ENCODE measurements at places on chromosomes 16 and 17.

- no peak for DNase-seq
Measured at GRCh38 chr17:58382108-58382871, 30.3 kb upstream of the SUPT4H1 start.

GRCh38 chr17:58402679-58403078, 14.7 kb downstream of the RNF43 start:
- peak; percentile 66 for DNase-seq

DNA sequence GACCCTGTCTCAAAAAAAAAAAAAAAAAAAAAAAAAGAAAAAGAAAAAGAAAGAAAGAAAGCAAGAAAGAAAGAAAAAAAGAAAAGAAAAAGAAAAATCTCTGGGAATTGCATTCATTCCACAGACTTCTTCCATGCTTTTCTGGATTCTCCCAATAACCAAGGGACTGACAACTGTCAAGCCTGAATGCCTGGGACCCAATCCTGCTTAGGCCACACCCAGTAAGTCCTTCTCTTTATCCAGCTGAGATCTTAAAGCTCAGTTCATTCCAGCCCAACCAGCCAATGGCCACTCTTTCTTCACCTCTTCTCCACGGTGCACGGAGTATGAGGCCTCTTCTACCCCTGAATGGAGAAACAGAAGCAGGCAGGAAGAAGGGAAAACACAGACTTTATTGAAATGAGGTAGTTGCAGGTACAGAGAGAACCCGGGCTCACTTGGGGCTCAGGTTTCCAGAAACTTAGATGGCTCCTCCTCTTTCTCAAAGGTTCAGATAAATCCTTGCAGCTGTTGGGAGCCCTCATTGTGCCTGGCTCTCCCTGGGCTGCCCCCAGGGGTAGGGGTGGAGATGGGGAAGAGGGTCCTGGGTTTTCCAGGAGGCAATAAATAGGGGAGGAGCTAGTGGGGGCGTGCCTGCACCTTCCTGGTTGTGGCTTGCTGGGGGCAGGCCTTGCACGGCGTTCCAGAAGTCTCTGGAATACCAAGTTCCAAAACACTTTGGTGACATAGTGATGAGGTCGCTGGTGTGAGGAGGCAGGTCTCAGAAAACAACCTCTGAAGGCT, 2.5 kb downstream of the HOXB1 start:
- no peak for DNase-seq

- no peak for DNase-seq
Measured at GRCh38 chr17:80704894-80705293, 160.3 kb downstream of the RPTOR start.

GRCh38 chr17:65029605-65030336, 26.8 kb downstream of the GNA13 start:
- DNase-seq = no peak

DNA sequence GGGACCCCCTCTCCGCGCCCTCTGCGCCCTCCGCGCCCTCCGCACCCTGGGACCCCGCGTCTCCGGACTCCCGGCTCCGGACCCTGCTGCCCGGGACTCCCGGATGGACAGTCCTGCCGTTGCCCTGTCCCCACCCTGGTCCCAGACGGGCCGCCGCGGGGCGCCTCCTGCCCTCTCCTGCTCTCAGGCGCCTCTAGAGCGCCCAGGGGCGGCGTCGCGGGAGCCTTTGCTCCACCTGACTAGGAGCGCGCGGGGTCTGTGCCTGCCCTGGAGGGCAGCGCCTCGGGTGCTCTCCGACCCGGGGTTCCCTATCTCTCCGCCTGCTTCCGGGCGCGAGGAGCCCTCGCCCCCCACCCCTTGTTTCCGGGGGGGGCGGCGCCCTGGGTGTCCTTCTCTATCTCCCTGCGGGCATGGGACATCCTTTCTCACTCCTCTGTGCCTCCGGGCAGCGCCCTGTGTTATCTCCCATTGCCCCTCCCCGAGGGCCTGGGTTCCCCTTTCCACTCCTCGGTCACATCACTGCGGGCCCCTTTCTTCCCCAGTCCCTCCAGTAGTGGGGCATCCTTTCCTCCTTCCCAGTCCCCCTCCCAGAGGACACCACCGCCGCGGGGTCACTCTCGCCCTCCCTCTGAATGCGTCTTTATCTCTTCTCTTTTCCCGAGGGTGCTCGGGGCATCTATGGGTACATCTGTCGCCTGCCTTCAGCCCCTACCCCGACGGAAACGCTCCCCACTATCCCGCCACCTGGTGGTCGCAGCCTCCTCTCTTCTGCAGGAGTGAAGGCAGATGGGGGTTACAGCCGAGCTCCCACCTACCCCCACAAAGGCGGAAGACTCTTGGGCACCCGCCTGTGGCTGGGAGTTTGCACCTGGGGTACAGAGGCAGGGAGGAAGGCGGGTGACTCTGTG, 875 bp downstream of the PRKCB start:
- DNase-seq = no peak

- DNase-seq = no peak
Measured at GRCh38 chr17:50677851-50678375, 29.8 kb downstream of the ANKRD40 start.

- DNase-seq = no peak
Measured at GRCh38 chr16:27407133-27407532, 5.2 kb downstream of the IL21R start.

DNA sequence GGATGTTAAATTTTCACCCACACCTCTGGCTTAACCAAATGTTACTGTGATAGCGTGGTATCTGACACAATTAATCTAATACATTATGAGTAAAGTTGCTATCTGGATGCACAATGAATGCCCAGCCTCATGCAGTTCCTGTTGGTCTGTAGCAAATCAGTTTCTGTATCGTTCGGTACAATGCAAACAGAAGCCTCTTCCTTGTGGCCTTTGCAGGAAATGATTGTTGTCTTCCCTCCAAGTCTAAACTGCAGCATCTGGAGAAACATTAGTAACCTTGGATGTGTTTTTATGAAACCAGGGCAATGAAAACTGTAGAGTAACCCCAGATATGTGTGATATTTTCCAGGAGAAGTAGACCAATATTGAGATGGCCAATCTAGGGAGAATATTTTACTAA, 46.8 kb downstream of the CYB561 start:
- peak; percentile 77 for DNase-seq

DNA sequence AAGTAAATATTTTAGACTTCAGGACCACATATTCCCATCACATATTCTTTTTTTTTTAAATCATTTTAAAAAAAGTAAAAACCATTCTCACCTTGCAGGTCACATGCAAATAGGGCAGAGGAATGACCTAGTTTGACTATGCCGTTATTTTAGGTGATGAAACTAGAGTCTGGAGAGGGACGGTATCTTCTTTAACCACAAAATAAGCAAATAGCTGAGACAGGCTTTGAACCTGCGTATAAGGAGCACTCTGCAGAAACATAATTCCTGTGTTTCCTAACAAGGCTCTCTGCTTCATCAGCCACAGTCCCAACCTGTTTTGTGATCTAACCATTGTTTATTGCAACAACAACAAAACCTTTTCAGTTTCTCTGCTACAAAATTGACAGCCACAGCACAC, 121.5 kb downstream of the PCTP start:
- no peak for DNase-seq

- DNase-seq = peak; percentile 41
Measured at GRCh38 chr16:2497116-2497630, 16.6 kb upstream of the ATP6V0C start.

DNA sequence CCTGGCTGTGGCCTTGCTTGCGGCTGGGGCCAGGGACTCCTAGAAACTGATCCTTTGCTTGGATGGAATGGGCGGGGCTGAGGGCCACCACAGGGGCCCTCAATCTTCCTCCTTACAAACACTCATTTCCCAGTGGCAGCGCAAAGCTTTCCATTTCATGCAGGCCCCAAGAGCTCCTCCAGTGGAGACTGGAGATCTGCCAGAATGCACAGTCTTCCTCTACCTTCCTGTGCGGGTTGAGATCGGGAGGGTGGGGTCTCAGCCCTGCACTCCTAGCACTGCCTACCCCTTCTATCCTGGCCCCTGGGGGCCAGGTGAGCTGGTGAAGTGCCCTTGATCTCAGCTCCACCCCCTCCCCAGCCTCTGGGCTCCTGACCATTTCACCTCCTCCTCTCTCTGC, 1.7 kb downstream of the NRN1L start:
- DNase-seq = no peak

DNA sequence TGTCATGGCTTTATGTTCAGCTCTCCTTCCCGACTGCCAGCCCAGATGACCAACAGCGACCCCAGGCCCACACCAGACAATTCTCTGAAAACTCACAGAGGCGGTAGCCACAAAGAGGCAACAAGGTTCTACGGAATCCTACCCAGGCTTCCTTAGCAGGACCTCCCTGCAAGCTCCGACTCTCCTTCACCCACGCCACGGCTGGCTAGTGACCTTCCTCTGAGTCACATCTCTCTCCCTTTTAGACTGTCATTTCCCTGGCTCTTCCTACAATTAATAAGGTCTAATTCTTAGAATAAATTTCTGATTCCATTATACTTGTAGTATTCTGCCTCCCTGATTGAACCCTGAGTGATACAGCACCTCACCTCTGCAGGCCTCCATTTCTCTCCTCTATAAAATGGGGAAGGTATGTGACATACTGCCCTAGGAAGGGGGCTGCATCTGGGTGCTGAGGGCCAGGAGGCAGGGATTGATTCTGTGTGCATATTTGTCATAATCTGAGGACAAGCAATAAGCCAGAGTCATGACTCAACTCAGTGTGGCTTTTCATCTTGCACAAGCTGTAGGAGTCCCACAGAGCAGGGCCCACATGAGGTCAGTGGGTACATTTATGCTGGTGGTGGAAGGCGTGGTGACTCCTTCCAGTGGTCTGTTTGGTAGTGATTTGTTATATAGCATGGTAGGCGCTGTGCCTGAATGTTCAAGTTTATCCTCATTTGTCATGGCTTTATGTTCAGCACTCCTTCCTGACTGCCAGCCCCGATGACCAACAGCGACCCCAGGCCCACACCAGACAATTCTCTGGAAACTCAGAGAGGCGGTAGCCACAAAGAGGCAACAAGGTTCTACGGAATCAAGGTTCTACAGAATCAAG, 46.2 kb downstream of the SMPD3 start:
- peak; percentile 9 for DNase-seq

- no peak for DNase-seq
Measured at GRCh38 chr17:17325228-17325627, 22.1 kb downstream of the NT5M start.

DNA sequence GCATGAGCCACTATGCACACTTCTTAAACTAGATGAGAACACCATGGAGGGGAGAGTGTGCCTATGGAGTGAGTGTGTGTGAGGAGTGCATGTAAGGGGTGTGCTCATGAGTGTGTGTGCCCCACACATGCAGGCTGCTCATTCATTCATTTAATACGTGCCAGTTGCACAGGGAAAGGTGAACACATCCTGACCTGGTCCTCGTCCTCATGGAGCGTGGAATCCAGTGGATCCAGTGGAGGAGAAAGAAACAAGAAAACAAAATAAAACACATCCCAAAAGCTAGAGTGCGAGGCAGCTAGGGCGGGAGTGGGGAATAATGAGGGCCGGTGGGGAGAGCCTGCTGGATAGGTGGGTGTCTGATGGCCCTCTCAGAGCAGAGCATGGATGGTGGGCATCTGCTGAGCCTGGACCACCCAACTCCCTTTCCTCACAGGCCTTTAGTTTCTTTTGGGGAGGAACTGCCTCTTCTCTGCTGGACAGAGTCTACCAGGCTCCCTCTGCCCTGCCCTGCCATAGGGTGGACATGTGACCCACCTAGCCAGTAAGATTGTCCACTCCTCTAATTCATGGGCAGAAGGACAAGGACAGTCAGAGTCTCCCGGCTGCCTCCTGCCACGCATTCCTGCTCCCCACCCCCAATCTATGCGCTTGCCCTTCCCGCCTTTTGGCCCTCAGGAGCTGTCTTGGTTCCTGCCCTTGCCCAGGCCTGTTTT, 204.3 kb downstream of the RAB11FIP4 start:
- DNase-seq = no peak

- DNase-seq = peak; percentile 65
Measured at GRCh38 chr17:81037026-81037797, 2.3 kb downstream of the BAIAP2 start.

DNA sequence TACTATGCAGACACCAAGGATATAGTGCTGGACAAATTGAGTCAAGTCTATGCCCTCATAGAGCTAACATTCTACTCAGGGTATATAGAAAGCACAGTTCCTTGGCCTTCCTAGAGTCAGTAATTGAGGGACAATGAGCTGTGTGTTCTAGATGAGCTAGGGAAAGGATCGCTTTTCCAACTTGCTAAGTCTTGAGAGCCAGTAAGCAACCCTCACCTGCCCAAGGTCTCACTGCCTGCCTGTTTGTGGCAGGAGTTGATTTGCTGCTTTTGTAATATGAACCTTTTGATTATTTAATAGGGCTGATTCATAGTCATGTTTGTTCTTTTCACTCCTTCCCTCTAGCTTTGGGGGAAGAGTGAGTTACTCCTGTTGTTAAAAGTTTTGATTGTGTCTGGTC, 6.5 kb downstream of the DDX42 start:
- DNase-seq = no peak

DNA sequence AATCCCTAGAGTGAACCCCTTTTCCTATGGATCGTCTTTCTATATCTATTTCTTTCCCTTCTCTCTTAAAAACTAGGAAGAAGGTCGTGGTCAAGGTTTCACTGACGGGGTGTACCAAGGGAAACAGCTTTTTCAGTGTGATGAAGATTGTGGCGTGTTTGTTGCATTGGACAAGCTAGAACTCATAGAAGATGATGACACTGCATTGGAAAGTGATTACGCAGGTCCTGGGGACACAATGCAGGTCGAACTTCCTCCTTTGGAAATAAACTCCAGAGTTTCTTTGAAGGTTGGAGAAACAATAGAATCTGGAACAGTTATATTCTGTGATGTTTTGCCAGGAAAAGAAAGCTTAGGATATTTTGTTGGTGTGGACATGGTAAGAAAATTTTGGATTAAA, 9.6 kb downstream of the CYLD start:
- DNase-seq = no peak

GRCh38 chr17:49341356-49341755, 20.7 kb downstream of the ZNF652 start:
- DNase-seq = peak; percentile 25

- no peak for DNase-seq
Measured at GRCh38 chr16:8005096-8005860, 585.0 kb downstream of the TMEM114 start.

GRCh38 chr16:55044201-55044975, 113.7 kb downstream of the IRX5 start:
- DNase-seq = no peak

- no peak for DNase-seq
Measured at GRCh38 chr16:47687694-47688093, 226.6 kb downstream of the PHKB start.

DNA sequence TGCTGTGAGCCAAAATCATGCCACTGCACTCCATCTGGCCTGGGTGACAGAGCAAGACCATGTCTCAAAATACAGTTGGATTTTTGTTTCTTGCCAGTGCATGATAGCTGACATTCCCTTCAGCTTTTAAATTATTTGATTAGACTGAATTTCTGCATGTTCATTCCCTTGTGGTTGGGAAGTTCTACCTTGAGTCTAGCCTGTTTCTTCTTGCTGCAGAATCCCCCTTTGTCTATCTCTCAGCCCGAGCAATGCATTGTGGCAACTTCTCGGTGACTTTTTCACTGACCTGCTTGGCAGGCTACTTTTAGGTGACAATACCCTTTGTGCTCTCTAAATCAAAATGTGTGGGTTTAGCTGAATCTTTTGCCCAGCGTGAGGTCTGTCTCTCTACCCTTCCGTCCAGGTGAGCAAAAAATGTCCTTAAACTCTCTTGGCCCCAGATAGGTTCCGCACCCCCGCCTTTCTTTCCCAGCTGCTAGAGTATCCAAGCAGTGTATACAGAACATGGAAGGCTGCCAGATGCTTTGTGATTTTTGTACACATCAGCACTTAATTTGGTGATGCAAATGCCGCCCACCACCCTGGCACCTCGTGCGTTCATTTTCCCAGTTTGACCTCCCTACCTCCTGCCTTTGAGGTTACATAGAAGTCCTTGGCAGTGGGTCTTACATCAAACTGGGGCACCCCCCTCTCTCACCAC, 130.2 kb downstream of the ABCC6 start:
- peak; percentile 20 for DNase-seq

Measured in fibroblast of the aortic adventitia (primary cell).